ENCODE measurements at places on chromosomes 1 and 21.
A peak's percentile ranks its signal among the peaks of the same experiment; 100 is the strongest.

DNA sequence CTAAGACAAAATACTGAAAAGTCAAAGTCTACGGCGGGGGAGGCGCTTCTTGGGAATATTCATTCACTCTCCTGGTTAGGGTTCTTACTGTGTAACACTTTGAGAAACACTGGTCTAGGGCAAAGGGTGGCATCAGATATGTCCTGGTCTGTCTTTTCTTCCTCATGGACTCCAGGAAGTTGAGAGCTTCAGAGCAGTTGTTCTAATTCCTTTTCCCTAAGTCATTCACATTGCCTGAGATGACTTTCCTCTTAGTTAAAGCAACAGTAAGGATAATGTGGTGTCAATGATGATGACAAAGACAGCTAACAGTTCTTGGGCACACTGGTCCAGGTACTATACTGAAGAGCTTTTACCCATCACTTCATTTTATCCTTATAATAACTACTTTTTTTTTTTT is 27.0 kb downstream of the FGGY start:
- no peak for DNase-seq

GRCh38 chr1:186872291-186872690 is 43.5 kb downstream of the PLA2G4A start:
- DNase-seq = no peak

DNA sequence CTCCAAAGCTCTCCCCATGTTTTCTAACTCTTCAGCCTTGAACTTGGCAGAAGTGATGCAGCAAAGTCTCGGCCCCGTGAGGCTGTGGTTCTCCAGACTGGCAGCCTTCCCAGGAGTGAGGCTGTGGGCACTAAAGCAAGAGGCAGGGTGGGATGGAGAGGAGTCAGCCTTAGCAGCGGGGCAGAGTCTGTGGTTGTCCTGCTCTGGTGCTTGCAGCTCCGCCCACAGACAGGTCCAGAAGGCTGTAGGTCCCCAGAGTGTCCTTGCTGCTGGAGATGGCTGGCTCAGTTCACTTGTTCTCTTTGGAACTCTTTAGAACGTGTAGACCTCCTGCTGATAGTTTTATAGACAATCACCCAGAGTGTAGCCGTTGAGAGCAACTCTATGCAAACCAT is 142.6 kb downstream of the AJAP1 start:
- DNase-seq = no peak

DNA sequence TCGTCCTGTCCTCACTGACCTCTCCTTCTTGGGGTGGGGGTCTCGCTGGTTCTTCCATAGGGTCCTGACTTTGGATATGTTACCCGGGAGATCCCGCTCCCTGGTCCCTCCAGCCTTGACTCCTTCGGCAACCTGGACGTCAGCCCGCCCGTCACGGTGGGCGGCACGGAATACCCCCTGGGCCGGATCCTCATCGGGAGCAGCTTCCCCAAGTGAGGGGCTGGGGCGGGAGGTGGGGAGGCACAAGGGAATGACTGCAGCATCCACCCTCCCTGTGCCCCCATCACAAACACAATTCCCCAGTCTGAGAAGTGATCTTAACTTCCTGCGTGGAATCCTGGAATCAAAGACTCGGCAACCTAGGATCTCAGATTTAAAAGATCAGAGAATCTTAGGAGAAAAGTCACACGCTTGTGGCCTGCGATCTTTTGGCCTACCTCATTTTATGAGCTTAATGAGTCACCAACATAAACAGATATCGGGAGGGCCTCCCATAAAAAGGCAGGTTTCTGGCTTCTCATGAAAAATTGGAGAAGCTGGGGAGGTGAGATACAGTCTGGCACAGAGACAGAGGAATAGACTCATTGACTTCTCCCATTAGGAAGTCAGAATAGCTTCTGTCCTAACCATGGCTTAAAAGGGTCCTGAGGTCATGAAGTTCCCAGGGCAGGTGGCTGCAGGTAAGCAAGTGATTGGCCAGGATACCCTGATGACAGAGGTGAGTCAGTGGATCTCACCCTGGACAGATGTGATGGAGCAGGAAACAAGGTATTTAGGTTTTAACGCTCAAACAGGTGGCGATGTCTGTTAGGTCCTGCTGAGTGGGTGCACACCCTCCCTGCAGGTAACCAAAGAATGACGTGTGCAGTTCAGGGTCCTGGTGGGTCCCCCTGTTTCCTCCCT is 15.9 kb upstream of the PADI3 start:
- DNase-seq = no peak

- no peak for DNase-seq
Observed at GRCh38 chr1:119266858-119267257, 101.7 kb upstream of the HAO2 start.

DNA sequence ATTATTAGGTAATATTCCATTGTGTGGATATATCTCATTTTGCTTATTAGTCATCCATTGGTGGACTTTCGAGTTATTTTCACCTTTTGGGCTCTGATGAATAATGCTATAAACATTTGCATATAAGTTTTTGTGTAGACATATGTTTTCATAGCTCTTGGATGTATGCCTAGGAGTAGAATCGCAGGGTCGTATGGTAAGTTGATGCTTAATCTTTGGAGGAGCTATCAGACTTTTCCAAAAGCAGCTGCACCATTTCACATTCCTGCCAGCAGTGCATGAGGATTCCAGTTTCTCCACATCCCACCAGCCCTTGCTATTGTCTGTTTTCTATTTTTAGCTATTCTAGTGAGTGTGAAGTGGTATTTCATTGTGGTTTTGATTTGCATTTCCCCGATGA is 120.3 kb upstream of the TMEM51 start:
- DNase-seq = no peak

GRCh38 chr21:42553435-42553834 is 39.8 kb downstream of the SLC37A1 start:
- DNase-seq = no peak

GRCh38 chr1:156146020-156146768 is 7.2 kb upstream of the SEMA4A start:
- no peak for DNase-seq

DNA sequence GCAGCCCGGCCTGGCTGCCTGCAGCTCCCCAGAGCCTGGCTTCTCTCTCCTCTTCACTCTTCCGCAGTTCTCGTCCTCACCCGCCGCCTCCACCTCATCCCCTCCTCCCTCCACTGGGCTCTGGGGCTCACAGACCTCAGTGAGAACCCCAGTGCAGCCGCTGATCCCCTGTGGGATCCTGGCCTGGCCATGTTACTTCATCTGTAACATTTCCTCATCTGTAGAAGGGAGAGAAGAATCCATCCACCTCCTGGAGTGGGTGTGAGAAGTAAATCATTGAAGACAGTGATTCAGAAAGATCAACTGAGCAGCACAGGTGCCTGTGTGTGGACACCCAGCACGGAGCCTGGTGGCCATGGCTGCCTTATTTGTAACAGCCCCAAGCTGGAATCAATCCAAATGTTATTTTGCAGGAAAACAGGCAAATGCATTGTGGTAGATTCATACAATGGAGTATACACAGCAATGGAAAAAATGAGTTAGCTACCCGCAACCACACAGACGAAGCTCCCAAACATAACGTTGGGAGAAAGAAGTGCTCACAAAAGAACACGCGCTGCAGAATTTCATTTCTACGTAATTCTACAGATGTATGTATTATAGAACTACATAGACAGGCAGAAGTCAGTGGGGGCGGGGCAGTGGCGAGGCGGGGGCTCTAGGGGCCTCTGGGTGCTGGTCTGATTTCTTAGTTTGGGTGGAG is 8.7 kb downstream of the LAPTM5 start:
- no peak for DNase-seq

DNA sequence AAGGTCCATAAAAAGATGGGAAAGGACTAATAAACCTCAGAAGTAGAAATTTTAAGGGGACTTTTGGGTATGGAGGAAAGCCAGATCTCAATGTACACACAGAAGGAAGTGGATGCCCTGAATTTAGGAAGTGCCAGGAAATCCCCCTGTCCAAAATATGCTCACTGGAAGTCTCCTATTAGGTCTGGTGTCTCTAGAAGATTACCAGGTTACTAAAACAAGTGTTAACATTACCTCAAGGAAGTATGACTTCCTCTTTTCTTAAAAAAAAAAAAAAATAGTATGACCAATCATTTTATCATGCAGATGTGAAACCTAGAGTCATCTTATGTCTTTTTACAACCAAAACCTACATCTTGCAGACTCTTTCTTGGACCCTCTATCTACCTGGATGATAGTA is 30.7 kb downstream of the CD58 start:
- no peak for DNase-seq

DNA sequence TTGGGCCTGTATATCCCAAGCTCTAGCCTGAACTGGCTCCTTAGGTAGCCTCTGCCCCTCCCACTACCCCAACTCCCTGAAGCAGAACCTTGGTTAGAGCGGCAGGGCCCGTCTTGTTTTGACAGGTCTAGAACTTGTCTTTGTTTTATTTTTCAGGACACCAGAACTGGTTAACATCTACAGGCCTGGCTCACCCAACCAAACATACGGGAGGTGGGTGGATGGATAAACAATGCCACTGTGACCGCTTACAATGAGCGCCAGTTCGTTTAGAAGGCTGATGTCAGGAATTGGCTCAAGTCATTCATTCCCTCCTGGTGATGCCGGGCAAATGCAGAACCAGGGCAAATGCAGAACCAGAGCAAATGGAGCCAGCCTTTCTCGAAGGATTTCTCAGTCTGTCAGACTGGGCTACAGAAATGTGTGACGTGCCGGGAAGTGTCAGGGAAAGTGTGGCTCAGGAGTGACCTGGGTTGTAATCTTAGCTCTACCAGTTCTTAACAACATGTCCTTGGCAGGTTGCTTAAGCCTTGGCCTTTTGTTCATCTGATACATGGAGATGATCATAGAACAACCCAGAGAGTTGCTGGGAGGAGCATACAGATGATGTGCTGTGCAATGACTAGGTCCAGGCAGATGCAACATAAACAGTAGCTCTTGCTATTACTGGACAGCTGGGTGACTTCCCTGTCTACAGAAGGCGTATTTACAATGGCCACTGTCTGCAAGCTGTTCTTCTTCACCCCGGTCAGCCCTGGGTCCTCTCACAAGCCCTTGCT is 30.5 kb upstream of the BTG2 start:
- no peak for DNase-seq

DNA sequence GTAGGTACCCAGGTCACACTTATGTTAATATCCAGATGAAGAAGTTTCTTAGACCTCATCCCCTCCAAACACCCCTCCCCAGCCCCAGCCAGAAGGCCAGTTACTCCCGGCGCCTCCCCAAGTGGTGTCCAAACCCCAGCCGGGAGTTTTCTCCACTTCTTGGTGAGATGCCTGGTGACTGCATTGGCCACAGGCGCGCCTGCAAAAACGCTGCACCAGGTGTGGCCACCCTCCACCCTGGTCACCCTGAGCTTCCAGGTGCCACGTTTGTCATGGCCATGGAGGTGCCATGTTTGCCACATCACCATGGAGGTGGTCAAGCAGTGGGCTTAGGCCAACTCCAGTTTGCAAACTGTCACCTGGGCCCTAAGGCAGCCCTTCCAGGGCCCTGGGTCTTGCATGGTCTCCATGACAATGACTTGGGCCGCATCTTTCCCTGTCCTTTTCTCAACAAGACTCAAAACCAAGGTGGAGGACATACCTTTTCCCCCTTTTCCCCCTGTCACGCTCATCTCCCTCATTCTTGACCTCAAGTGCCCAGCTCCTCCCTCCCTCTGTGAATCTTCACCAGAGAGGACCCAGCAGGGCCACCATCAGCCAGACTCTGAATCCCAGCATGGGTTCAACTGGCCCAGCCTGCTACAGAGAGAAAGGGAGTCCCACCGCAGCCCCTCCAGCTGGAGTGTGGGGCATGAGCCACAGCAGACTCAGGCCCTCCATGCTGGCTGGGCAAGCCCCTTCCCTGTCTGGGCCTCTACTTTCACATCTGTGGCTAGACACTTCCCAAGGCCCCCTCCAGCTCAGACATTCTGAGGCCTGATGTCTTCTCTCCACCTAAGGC is 125.9 kb upstream of the ZBTB40 start:
- DNase-seq = no peak

DNA sequence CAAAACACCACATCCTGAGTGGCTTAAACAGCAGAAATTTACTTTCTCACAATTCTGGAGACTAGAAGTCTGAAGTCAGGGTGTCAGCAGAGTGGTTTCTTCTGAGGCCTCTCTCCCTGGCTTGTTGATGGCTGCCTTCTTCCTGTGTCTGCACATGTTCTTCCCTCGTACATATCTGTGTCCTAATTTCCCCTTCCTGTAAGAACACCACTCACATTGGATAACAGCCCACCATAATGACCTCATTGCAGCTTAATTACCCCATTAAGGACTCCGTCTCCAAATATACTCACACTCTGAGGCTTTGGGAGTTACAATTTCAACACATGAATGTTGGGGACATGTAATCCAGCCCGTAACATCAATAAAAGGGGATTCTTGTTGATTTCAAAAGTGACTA is 23.4 kb downstream of the C8A start:
- DNase-seq = no peak

- no peak for DNase-seq
Observed at GRCh38 chr1:1593834-1594601, 5.9 kb downstream of the FNDC10 start.

DNA sequence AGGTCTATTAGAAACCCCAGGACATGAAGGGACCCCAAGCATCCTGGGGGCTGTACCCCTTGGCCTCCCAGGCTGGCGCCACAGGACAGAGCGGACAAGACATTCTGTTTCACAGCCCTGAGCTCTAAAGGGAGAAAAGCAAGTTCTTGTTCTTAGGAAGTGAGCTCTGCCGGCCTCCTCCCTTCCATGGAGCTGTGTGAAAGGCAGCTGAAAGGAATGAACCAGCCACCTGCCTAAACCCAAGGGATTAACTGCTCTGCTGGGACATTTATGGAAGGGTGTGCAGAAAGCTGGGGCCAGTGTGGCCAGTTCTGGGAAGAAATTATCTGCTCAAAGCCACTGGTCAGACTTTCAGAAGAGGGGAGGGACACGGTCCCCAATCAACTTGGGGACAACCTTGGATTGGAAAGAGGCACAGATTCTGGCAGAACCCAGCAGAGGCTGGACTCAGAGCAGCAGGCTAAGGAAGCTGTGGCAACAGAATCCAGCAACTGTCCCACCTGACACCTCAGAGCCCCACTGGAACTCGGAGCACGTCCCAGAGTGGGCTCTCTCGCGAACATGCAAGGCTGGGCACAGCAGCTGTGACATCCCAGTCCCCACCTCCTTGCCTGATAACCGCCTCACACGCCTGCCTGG is 2.1 kb downstream of the KLHL21 start:
- no peak for DNase-seq

GRCh38 chr1:235074523-235075047 is 54.1 kb downstream of the TOMM20 start:
- DNase-seq = no peak

DNA sequence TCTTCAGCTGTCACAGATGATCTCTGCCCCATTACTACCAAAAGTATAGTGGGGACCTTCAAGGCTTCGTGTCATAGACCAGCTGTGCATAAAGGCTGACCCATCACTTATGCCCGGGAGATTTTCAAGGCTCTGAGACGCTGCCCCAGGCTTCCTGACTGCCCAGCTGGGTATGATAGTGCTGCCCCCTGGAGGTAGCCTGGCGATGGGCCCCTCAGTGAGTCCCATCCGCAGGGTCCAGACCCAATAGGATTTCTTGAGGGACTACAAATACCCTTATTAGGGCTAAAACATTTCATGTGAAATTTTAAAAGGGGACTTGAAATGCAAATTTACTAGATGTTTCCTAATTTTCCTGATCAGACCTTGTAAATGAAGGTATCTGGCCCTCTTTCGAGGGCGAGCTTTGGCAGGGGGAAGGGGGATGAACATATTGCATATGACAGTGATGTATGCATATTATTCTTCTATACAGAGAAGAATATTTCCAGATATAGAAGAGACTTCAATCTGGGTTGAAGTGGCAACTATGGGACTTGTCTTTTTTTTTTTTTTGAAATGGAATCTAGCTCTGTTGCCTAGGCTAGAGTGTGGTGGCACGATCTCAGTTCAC is 11.7 kb upstream of the FCMR start:
- DNase-seq = peak; percentile 47

- DNase-seq = no peak
Observed at GRCh38 chr1:78419309-78419708, 71.5 kb upstream of the PTGFR start.
